CD8-positive, alpha-beta T cell (primary cell): ENCODE measurements at places on chromosomes 13 and 19.

GRCh38 chr13:45446181-45446580, 18.6 kb upstream of the COG3 start:
- no peak for DNase-seq

DNA sequence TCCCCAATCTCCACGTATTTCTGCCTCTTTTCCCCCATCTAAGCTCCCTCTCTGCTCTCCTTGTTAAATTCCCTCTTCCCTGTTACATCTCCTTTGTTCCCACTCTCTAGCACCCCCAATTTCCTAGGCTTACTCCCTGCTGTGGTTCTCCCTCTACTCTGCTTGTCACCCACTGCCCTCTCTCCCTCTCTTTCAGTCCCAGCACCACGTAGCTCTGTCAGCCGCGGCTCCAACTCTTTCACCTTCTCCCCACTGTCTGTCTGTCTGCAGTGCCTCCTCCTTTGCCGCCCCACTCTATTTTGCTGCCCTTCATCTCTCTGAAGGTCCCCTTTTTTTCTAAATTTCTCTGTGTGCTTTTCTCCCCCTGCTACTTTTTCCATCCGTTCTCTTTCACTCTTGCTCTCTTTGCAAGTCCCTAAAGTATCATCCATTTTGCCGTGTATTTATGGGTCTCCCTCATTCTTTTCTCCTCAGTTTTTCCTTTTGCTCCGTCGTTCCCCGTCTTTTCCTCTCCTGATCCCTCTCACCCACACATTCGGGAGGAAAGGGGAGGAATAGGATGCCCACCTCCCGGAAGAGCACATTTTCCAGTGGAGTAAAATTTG, 937 bp downstream of the ZNF841 start:
- DNase-seq: no peak

DNA sequence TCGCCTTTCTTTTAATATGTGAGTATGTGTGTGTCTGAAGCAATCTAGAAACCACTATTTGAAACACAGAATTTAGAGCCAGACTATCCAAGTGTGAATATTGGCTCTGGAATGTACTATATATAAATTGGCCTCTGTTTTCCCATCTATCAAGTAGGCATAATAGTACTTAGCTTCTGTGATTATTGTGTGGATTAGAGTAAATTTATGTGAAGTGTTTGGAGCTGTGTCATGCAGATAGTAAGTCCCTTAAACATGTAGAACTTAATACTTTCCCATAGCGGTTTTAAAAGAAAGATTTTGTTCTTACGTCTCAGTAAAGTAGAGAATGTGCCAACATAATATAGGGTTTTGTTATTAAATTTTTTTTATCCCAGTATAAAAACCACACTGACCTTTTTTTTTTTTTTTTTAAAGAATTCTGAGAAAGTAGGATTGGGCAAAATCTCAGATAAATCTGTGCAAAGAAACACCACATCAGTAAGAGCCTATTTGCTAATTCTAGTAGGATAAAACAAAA, 432.3 kb downstream of the RFC3 start:
- no peak for DNase-seq

- DNase-seq: no peak
These were observed 735 bp upstream of the FLT1 start for GRCh38 chr13:28495538-28496187.

DNA sequence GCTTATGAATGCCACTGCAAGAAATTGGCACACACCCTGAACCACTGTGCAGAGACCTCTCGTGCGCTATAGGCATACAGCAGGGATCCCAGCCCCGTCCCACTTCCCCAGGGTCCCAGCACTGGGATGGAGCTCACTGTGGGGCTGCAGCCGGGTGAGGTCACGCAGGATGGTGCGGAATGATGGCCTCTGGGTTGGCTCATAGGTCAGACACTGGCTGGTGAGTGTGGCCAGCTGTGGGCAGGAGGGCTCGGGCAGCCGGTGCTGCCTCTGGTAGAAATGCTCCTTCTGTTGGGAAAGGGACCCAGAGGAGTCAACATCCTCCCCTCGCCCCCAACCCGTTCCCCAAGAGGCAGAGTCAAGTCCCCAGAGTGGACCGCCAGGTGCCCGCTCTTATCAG, 17.0 kb upstream of the ICAM3 start:
- DNase-seq: no peak

DNA sequence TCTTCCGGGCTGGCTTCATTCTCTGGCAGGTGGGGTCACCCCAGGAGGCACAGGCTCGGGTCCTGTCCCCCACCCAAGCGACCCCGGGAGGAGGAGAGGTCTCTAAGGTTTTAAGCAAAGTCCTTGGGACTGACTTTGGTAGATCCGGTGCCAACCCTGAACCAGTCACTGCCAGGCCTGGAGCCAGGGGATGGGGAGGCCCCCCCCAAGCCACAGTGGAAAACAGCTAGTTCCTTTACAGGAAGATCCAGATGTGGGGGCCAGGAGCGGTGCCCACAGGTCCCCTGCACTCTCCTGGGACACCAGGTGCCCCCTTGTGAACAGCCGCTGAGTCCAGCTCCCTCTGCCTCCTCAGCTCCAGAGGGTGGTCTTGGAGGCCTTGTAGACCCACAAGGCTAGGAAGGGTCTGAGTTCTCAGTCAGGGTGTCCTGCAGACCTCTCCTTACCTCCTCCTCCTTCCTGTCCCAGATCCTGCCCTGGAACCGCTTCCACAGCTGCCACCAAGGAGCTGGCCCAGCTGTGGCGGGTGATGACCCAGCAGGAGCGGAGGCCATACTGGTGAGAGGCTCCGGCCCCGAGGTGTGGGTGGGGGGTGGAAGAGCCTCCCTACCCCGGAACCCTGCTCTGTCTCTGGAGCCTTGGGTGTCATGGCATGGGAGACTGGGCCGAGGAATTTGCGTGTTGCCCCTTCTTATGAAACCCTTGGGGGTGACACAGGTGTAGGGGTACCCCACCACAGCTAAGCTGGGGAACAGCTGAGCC, 6.0 kb downstream of the SIX5 start:
- no peak for DNase-seq

DNA sequence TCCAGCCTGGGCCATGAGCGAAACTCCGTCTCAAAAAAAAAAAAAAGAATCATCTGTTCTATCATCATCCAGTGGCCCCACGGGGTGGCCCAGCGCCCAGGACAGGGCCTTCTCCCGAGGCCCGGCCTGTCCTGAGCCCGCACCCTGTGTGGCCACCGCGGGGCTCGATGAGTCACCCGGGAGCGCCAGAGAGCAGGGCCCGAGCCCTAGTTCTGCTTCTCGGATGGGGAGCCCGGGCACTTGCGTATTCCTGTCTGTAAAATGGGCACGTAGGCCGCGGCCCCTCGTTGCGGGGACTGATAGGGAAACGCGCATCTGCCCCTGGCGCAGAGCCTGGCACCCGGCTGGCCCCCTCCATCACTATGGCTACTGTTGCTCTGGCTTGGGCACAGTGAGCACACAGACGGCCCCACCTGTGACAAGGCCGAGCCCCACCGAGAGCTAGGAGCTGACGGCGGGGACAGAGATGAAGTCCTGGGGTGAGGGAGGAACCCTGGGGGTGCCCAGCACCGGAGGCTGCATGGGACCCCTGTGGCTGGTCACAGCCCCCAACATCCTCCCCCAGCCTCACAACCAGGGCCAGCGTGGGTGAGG, 21.3 kb upstream of the UQCR11 start:
- no peak for DNase-seq

- DNase-seq: no peak
These were observed 641 bp upstream of the SOX21 start for GRCh38 chr13:94712812-94713560.
